Activated CD4-positive, alpha-beta memory T cell treated with anti-CD3 and anti-CD28 coated beads, Interleukin-2, amount 10 ng/mL, durations not matched to agents 7 days and 5 days (primary cell): ENCODE measurements at places on chromosomes 11 and 22. TPM values are rescaled to one million over a fixed set of nuclear protein-coding genes. Genes with fewer than 3 reads are reported as not detected.

Gene OR51E1
- total RNA-seq: not detected

Gene ZNF214
- total RNA-seq: not detected

Gene C11orf97
- not detected for total RNA-seq

DNA sequence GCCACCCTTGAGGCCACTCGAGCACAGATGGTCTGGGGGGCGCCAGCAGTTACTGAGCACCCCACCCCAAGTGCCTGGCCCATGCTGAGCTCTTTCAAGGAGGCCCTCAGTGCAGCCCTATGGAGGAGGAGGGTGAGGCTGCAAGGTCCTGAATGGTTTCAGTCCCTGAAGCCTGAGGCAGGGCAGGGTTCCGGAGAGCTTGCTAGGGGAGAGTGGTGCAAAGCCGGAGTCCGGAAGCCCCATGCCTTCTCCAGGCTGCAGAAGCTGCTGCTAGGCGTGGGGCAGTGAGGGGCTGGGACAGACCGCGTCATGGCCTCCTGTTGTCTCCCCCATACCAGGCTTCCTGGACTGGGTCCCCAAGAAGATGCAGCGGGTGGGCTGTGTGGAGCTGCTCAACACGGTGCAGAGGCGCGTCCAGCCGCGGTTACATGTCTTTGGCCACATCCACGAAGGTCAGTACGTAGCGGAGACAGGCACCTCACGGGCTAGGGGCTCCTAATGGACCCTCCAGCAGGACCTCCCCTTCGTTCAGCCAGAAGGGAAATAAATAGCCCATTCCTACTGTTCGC is 90.6 kb downstream of the MPPED1 start:
- H3K4me3 ChIP-seq: no peak overlapping the region
- no peaks in the 10 kb centered on the region for H3K27me3 ChIP-seq
- H3K4me1 ChIP-seq: no peaks in the 10 kb centered on the region
- H3K36me3 ChIP-seq: no peaks in the 10 kb centered on the region
- no peak for DNase-seq

DNA sequence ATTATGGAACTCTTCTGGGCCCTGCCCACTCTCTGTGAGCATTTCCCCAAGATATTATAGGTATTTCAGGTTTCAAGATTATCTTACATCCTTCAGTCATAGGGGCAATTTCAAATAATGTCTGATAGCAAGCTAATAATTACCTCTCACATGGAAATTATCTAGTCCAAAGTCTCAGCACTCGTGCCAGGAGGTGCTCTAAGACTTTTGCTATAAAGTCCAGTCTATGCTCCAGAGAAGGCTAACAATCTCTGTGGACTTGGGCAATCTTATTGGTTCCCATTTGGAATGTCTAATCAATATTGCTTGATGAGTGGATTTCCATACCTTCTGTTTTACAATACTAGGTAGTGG is 5.4 kb downstream of the TREH start:
- no peak overlapping the region for H3K27ac ChIP-seq
- no peak for DNase-seq
- peaks cover 20% of the 10 kb centered on the region for H3K27me3 ChIP-seq

- no peak for DNase-seq
- H3K27ac ChIP-seq: no peak overlapping the region
- H3K4me3 ChIP-seq: no peak overlapping the region
- no peaks in the 10 kb centered on the region for H3K36me3 ChIP-seq
- H3K27me3 ChIP-seq: peaks cover 1% of the 10 kb centered on the region
These were observed 12.1 kb downstream of the MTNR1B start for GRCh38 chr11:92981508-92982043.

- H3K27ac ChIP-seq: no peak overlapping the region
- no peaks in the 10 kb centered on the region for H3K36me3 ChIP-seq
- no peak overlapping the region for H3K4me3 ChIP-seq
- peaks cover 21% of the 10 kb centered on the region for H3K4me1 ChIP-seq
- no peak for DNase-seq
- H3K27me3 ChIP-seq: peaks cover 12% of the 10 kb centered on the region
These were observed 6.4 kb downstream of the CCDC89 start for GRCh38 chr11:85679576-85679975.

DNA sequence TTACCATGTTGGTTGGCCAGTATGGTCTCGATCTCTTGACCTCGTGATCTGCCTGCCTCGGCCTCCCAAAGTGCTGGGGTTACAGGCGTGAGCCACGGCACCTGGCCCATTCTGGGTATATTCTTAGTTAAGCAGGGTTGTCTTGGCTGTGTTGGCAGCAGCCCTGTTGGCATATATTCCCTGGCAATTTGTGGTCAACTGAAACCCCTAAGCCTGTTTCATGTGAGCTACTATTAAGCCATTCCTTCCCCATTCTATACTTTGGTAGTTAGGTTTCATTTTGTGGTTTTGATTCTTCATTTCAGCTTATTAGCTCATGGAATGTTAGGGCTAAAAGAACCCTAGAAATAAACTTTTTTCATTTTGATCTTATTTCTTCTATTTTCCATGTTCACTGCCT is 22.2 kb upstream of the IL18BP start:
- no peak for DNase-seq
- H3K4me1 ChIP-seq: no peaks in the 10 kb centered on the region
- H3K27me3 ChIP-seq: no peaks in the 10 kb centered on the region
- H3K27ac ChIP-seq: no peak overlapping the region

DNA sequence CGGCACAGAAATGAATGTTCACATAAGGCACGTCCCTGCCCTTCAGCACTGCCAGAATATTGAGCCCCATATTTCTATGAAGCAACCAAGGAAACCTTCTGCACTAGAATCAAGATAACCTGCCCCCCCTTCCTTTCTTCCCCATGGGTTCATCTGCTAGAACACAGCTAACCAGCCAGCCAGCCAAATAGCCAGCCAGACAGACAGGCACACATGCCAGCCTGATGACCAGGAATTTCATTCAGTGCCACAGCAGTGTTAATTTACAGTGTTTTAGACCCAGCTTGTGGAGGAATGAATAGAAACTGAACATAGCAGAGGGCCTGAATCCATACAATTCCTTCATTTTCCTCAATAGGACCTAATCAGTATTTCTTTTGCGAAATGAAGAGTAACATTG is 57.0 kb downstream of the TENM4 start:
- H3K27me3 ChIP-seq: no peaks in the 10 kb centered on the region
- no peak overlapping the region for H3K4me3 ChIP-seq
- no peak for DNase-seq
- no peaks in the 10 kb centered on the region for H3K4me1 ChIP-seq
- no peaks in the 10 kb centered on the region for H3K36me3 ChIP-seq

DNA sequence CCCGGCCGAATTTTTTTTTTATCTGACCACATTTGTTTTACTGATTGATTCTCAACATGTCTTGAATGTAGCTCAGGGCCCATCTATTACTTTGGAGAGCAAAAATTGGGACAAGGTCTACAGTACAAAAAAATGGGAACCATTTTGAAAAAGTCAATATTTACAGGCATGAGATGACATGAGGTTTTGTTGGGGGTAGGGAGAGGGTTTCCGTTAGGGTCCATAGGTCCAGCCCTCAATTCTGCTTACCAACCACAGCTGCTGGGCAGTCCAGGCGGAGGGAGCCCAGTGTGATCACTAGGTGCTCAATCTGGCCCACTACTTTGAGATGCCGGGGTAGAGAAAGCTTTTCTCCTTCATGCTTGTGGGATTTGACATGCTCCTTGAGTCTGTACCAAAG is 18.3 kb downstream of the NRIP3 start:
- DNase-seq: no peak
- H3K27me3 ChIP-seq: peaks cover 4% of the 10 kb centered on the region
- peaks cover 19% of the 10 kb centered on the region for H3K4me1 ChIP-seq
- H3K36me3 ChIP-seq: no peaks in the 10 kb centered on the region

- DNase-seq: no peak
- H3K36me3 ChIP-seq: no peaks in the 10 kb centered on the region
- H3K27me3 ChIP-seq: peaks cover 60% of the 10 kb centered on the region
These were observed 125.9 kb downstream of the TEAD1 start for GRCh38 chr11:12800032-12800671.

DNA sequence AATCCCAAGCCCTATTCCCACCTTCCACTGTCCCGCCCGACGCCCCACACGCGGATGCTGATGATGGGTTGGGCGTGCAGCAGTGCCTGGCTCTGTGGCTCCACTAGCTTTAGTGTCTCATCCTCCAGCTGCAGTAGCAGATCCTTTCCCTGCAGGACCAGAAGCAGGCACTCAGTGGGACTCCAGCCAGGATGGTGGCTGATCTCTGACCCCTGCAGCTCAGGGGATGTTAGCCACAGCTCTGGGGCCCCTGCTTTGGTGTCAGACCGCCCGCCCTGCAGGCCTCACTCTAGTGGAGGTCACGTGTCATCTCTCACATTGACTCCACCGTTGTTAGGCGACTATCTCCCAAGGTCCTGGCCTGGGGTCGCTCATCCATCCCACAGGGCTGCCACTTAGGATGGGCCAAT is 11.8 kb downstream of the SMPD1 start:
- peaks cover 60% of the 10 kb centered on the region for H3K4me1 ChIP-seq
- peak overlapping the region; percentile 67 for H3K4me3 ChIP-seq
- peaks cover 40% of the 10 kb centered on the region for H3K36me3 ChIP-seq
- peak overlapping the region; percentile 97 for H3K27ac ChIP-seq
